ENCODE measurements at places on chromosomes 3 and 15. TPM values are rescaled to one million over a fixed set of nuclear protein-coding genes. Genes with fewer than 3 reads are reported as not detected.

DNA sequence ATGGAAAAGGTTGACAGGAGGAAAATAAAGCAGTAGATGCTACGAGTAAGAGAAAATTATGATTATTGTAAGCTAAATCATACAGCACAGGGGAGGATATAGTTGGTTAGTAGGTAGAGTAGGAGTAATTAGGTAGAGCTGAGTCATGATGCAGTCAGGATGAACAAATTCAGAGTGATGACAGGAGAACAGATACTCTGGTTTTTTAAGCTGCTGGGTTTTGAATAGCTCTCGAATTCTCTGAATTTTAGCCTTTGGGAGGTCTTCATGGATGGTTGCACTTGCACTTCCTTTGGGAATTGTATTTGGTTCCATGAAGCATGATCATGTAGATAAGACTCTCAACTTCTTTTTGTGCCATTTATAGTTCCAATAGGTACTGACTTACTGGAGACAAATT lies 96.2 kb downstream of the ECT2 start:
- DNase-seq: no peak
- H3K27me3 ChIP-seq: no peaks in the 10 kb centered on the region
- H3K36me3 ChIP-seq: no peaks in the 10 kb centered on the region
- no peak overlapping the region for H3K4me3 ChIP-seq
- H3K4me1 ChIP-seq: no peaks in the 10 kb centered on the region
- no peak overlapping the region for H3K27ac ChIP-seq

SCG5 gene
- total RNA-seq: 2.0 TPM

GRCh38 chr3:9008550-9009255 lies 45.4 kb upstream of the RAD18 start:
- no peaks in the 10 kb centered on the region for H3K27me3 ChIP-seq
- no peaks in the 10 kb centered on the region for H3K4me1 ChIP-seq
- no peak overlapping the region for H3K4me3 ChIP-seq

- peaks cover 23% of the 10 kb centered on the region for H3K4me1 ChIP-seq
- no peaks in the 10 kb centered on the region for H3K27me3 ChIP-seq
- DNase-seq: no peak
- peak overlapping the region; percentile 30 for H3K4me3 ChIP-seq
- peak overlapping the region; percentile 85 for H3K27ac ChIP-seq
Measured at GRCh38 chr3:101828276-101828675, 21.0 kb upstream of the NFKBIZ start.
